ENCODE measurements at places on chromosomes 1 and 21.

DNA sequence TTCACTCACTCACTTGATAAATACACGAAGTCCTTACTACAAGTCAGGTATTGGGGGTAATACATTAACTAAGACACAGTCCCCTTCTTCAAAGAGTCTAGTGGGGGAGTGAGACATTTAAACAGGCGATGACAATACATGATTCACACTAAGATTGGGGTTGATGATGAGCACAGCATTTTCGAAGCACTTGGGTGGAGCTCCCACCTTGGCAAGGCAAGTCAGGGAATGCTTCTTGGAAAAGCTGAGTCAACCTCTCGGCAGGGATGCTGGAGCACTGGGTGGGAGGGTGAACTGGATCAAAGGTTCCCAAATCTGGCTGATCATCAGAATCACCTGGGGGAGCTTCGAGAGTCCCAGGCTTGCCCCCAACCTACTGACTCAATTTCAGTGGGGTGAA, 57.9 kb upstream of the ENAH start:
- DNase-seq = no peak

GRCh38 chr1:235835226-235835625, 31.5 kb downstream of the LYST start:
- no peak for DNase-seq

DNA sequence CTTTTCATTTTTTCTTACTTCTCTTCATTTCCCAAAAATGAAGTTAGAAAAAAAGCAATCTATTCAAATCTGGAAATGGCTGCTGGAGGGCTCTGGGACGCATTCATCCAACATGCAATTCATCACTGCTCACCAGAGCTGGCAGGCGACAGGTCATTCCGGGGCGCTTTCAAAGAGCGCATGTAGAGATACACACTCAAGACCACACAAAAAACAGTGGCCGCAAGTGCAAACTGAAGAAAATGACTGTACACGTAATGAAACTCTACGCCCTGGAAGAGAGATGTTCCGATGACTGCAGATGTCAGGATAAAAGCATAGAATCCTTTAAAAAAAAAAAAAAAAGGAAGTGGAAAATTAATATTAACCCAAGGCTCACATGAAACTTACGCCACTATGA, 15.5 kb downstream of the LBR start:
- DNase-seq = no peak

DNA sequence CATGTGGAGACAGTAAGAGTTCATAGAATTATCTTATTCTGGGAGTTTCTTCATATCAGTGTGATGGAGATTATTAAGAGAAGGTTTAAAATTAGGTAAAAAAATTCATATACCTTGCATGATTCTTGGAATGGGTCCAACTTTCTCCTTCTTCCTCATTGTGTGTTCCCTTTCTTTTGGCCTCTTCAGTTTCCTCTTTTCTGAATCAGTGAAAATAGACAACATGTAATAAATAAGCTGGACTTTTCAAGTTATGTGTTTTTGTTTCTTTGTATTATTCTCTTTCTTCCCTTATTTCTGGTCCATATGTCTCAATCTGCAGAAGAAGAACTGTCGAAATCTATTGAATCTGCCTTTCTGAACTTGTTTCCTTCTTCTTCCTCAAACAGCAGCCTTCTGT, 30.5 kb downstream of the C4BPA start:
- no peak for DNase-seq

DNA sequence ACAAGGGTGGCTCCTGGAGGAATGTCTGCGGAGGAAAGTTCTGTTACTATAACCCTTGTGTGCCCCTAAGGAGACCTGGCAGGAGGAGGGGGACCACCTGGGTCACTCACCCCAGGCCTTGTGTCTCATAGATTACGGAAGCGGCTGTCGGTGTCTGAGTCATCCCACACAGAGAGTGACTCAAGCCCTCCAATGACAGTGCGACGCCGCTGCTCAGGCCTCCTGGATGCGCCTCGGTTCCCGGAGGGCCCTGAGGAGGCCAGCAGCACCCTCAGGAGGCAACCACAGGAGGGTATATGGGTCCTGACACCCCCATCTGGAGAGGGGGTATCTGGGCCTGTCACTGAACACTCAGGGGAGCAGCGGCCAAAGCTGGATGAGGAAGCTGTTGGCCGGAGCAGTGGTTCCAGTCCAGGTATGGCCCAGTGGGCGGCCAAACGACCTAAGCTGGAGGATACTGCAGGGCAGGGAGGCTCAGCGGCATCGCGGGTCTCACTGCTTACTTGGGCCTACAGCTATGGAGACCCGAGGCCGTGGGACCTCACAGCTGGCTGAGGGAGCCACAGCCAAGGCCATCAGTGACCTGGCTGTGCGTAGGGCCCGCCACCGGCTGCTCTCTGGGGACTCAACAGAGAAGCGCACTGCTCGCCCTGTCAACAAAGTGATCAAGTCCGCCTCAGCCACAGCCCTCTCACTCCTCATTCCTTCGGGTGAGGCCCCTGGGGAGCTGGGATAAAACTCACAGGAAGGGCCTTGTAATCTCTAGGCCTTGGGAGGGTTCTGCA, 101.4 kb downstream of the PIK3R3 start:
- DNase-seq = no peak

- no peak for DNase-seq
Observed at GRCh38 chr1:221161571-221162041, 282.4 kb downstream of the HLX start.

Measured in right forelimb (tissue), 1 donor.